ENCODE measurements at places on chromosomes 2 and 18.

- no peak for DNase-seq
These were observed 494.9 kb upstream of the LRATD1 start for GRCh38 chr2:14137643-14138042.

GRCh38 chr2:8380026-8380425 lies 301.8 kb upstream of the ID2 start:
- DNase-seq = peak; percentile 47

GRCh38 chr18:63676526-63677323 lies 15.0 kb upstream of the SERPINB3 start:
- no peak for DNase-seq

- no peak for DNase-seq
These were observed 213.3 kb downstream of the ACKR3 start for GRCh38 chr2:236782938-236783337.

DNA sequence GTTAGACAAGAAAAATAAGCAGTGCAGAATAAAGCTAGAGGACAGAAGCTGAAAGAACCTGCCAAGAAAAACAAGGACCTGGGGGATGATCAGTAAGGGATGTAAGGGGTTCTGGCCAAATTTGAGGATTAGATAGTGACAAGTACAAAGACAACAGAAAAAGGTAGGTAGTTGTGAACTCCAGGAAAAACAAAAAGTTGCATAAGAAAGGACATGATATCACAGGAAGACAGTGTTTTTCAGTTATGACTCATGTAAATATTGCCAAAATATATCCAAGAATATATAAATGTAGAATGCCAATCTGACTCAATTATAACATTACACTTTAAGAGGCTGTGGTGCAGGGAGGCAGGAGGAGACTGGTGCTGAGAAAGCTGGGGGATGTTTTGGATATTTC lies 209.8 kb upstream of the SH3BP4 start:
- DNase-seq = no peak

GRCh38 chr2:148167241-148167766 lies 146.4 kb downstream of the MBD5 start:
- no peak for DNase-seq

- no peak for DNase-seq
These were observed 184.4 kb downstream of the RTP5 start for GRCh38 chr2:242053921-242054320.

DNA sequence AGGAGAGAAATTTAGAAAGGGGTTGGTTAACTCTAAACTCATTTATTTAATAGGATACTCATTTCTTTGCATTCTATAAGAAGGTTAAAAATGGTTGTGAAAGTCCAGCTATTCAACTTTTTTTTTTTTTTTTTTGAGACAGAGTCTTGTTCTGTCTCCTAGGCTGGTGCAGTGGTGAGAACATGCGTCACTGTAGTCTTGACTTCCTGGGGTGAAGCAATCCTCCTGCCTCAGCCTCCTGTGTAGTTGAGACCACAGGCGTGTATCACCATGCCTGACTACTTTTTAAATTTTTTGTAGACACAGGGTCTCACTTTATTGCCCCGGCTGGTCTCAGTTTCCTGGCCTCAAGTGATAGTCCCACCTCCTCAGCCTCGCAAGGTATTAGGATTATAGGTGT lies 11.9 kb downstream of the ELP2 start:
- DNase-seq = no peak

GRCh38 chr2:1226766-1227165 lies 186.5 kb upstream of the TPO start:
- DNase-seq = no peak

- no peak for DNase-seq
These were observed 24.1 kb downstream of the FAM228B start for GRCh38 chr2:24147364-24147763.

GRCh38 chr2:8647462-8647857 lies 34.4 kb upstream of the ID2 start:
- DNase-seq = no peak

- no peak for DNase-seq
These were observed 126.3 kb downstream of the IRS1 start for GRCh38 chr2:226673314-226673723.
